Adrenal gland (tissue), 19 donors: ENCODE measurements at places on chromosomes 5 and 9. TPM values are rescaled to one million over a fixed set of nuclear protein-coding genes. Genes with fewer than 3 reads are reported as not detected.
A peak's percentile ranks its signal among the peaks of the same experiment; 100 is the strongest.

ERP44 gene
- 22.2 TPM for total RNA-seq

KLHL3 gene
- total RNA-seq = 13.7 TPM

ALDH1A1 gene
- 297 TPM for total RNA-seq

FAM163B gene
- 0.72 TPM for total RNA-seq

CHD1 gene
- 57.7 TPM for total RNA-seq

C7 gene
- 1,362 TPM for total RNA-seq

GRCh38 chr5:148799737-148800527, 26.5 kb upstream of the ADRB2 start:
- H3K27me3 ChIP-seq = no peaks in the 10 kb centered on the region
- no peak overlapping the region for H3K27ac ChIP-seq
- H3K4me1 ChIP-seq = no peaks in the 10 kb centered on the region
- DNase-seq = no peak
- no peaks in the 10 kb centered on the region for H3K36me3 ChIP-seq

GRCh38 chr9:79764374-79764773, 192.6 kb downstream of the TLE4 start:
- no peaks in the 10 kb centered on the region for H3K27me3 ChIP-seq
- no peak for DNase-seq
- H3K27ac ChIP-seq = no peak overlapping the region

DNA sequence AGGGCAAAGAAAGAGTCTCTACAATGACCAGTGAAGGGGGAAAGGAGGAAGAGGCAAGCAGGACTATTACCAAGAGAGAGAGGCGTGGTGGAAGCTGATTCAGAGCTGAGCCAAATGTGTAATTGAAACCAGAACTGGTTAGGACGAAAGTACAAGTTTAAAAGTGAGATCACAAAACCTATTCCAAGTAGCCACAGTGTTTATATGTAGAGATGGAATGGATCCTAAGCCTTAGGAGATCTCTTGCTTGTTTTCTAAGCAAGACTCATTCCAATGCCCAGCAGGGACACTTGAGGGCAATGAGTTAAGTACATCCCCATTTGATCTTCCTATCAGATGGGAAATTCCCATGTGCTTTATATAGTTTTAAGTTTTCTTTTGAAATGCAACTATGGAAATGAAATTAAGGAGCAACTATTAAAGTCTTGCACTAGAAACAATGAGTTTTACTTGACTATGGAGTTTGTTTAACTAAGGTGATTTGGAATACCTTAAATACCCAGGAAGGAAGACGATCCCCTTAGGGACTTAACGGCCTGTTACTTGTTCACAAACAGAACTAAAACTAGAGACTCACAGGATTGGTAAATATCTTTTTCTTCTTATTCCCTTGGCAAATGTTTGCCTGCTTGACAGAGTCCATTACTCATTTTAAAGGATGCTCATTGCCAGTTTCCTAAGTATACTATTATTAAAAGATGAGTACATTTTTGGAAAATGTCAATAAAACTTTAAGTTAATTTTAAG, 51.1 kb upstream of the SNX2 start:
- no peaks in the 10 kb centered on the region for H3K36me3 ChIP-seq
- no peak overlapping the region for H3K4me3 ChIP-seq
- H3K27me3 ChIP-seq = no peaks in the 10 kb centered on the region
- no peak for DNase-seq
- no peaks in the 10 kb centered on the region for H3K4me1 ChIP-seq
- no peak overlapping the region for H3K27ac ChIP-seq

DNA sequence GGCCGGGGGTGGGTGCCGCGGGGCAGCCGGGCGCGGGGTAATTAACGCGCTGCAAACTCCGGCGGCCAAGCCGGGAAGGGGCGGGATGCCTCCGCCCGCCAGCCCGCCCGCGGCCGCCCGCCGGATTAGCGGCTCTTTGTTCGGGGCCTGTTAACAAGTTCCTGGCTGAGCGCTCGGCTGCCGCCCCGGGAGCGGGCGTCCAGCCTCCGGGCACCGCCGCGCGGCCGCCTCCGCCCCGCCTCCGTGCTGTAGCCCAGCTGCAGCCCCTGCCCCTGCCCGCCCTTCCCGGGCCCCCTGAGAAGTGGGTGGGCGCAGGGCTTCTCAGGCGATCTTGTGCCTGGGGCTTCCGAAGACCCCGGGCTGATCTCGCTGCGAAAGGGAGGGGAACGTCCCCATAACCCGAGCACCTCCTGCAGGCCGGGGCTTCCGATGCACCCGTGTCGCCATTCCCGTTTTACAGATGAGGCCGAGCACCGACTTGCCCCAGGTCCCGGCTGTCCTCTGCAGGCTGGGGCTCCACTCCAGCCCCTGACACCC, 7.5 kb downstream of the UNC5A start:
- DNase-seq = no peak
- H3K4me1 ChIP-seq = peaks cover 7% of the 10 kb centered on the region
- no peak overlapping the region for H3K4me3 ChIP-seq

DNA sequence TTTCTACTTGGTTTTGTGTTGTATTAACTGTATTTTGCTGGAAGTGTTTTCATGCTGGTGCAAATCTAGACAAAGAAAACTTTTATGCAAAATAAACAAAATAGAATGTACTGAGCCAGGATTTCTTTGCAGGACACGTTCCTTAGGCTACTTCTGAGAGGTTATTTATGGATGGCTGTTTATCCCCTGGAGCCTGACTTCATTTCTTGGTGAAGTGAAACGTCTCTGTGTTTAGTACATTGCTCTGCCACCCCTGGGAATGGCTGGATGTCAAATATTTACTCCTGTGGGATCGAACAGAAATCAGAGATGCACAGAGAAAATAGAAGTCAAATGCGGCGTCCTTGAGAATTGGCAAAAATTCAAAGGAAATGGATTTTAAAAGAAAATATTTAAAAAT, 327.1 kb upstream of the MPDZ start:
- H3K27ac ChIP-seq = no peak overlapping the region
- H3K4me3 ChIP-seq = no peak overlapping the region
- H3K4me1 ChIP-seq = no peaks in the 10 kb centered on the region
- DNase-seq = no peak
- H3K27me3 ChIP-seq = no peaks in the 10 kb centered on the region
- H3K36me3 ChIP-seq = no peaks in the 10 kb centered on the region

DNA sequence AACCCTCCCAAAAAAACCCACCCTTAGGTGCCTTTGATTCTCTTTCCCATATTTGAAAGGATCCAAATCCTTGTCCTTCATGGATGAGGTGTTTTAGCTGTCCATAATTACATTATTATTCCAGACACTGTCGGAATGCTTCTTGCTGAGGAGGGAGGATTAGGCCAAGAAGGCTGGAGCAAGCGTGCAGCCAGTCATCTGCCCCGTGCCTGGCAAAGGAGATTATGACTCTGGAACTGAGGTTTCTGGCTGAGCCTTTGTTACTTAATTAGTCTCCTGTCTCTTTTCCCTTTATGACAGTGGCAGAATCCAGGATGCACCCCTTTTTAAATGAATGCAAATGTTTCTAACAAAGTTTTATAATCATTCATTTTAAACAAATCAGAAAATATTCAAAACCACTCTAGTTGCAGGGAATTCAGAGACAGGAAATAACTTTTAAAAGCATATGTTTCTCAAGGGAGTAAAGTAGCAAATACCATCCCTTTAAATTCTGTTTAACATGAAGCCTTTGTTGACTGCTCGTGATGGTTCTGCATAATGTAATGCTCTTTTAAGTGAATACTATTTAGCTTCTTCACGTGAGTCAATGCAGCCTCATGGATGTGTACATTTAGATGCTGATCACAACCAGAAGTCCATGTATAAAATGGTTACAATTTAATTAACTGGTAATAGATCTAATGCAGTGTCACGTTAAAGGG, 69.8 kb downstream of the GALNT10 start:
- no peaks in the 10 kb centered on the region for H3K27me3 ChIP-seq
- H3K36me3 ChIP-seq = no peaks in the 10 kb centered on the region
- no peak overlapping the region for H3K27ac ChIP-seq
- no peak for DNase-seq
- no peak overlapping the region for H3K4me3 ChIP-seq
- H3K4me1 ChIP-seq = no peaks in the 10 kb centered on the region

- no peaks in the 10 kb centered on the region for H3K4me1 ChIP-seq
- no peak overlapping the region for H3K27ac ChIP-seq
- H3K27me3 ChIP-seq = no peaks in the 10 kb centered on the region
- no peaks in the 10 kb centered on the region for H3K36me3 ChIP-seq
These were observed 56.4 kb downstream of the PRKACG start for GRCh38 chr9:68957479-68957878.

GRCh38 chr9:136488247-136489214, 5.7 kb upstream of the SEC16A start:
- H3K27me3 ChIP-seq = no peaks in the 10 kb centered on the region
- no peak overlapping the region for H3K27ac ChIP-seq
- H3K4me3 ChIP-seq = no peak overlapping the region
- H3K4me1 ChIP-seq = peaks cover 17% of the 10 kb centered on the region

- H3K36me3 ChIP-seq = no peaks in the 10 kb centered on the region
- H3K27ac ChIP-seq = peak overlapping the region; percentile 62
- H3K4me1 ChIP-seq = peaks cover 5% of the 10 kb centered on the region
- no peak for DNase-seq
- H3K4me3 ChIP-seq = no peak overlapping the region
- H3K27me3 ChIP-seq = peaks cover 9% of the 10 kb centered on the region
These were observed 17.9 kb downstream of the STC2 start for GRCh38 chr5:173310218-173310769.

GRCh38 chr5:35813521-35813920, 43.2 kb upstream of the IL7R start:
- H3K4me1 ChIP-seq = no peaks in the 10 kb centered on the region
- H3K27ac ChIP-seq = no peak overlapping the region
- H3K4me3 ChIP-seq = no peak overlapping the region
- no peaks in the 10 kb centered on the region for H3K27me3 ChIP-seq
- H3K36me3 ChIP-seq = no peaks in the 10 kb centered on the region

DNA sequence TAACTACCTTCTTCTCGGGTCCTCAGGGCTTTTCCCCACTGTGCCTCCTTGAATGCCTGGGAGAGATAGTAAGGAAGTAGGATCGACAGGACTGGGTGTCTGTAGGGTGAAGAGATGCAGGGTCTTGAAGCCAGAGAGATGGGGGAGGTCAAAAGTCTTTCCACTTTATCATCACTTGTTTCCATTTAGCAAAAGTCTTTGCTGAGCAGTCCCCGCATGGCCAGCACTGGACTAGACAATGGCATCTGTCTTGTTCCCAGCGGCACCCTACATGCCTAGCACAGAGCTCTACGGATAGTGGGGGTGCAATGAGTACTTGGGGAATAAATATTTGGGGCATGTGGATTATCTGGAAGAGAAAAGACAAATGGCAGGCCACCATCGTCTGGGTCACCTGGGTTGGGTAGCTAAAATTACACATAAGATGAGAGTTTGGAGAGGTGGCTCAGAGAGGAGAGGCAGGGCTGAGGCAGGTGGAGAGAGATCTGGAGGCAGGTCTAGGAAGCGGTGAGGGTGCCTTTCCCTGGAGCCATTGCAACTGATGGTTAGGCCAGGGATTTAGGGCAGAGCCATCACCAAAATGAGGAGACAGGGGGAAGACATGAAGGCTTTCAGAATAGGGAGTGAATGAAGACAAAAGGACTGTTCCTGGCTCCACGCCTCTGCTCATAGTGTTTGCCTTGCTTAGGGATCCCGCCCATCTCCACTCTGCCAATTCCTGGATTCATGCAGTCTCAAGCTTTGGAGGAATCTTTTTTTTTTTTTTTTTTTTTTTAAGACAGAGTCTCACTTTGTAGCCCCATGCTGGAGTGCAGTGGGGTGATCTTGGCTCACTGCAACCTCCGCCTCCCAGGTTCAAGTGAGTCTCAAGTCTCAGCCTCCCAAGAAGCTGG, 250.8 kb upstream of the KLF4 start:
- no peak overlapping the region for H3K4me3 ChIP-seq
- no peaks in the 10 kb centered on the region for H3K36me3 ChIP-seq
- H3K27me3 ChIP-seq = no peaks in the 10 kb centered on the region
- H3K4me1 ChIP-seq = peaks cover 24% of the 10 kb centered on the region

DNA sequence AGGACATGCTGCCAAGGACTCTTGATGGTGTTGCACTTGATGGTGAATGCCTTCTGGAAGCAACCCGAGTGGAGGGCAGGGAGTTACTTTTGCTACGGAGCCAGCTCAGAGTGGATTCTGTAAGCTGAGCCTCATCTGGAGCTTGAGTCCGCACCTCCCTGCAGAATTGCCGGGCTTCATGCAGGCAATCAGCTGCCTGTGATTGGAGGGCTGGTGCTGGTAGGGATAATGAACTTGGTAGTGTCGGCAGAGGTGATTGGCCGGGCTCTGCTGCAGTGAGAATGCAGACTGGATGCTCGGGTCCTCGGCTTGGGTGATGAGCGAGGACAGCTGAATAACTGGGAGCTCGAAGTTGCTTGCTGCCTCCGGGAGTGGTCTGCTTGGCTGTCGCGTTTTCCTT, 23.1 kb downstream of the SLC25A25 start:
- H3K36me3 ChIP-seq = no peaks in the 10 kb centered on the region
- no peaks in the 10 kb centered on the region for H3K27me3 ChIP-seq
- no peak overlapping the region for H3K4me3 ChIP-seq
- DNase-seq = peak; percentile 91

- no peak overlapping the region for H3K4me3 ChIP-seq
- DNase-seq = no peak
- no peaks in the 10 kb centered on the region for H3K4me1 ChIP-seq
These were observed 99.8 kb downstream of the RPS23 start for GRCh38 chr5:82178378-82178777.

GRCh38 chr9:86652736-86653135, 294.6 kb downstream of the GAS1 start:
- no peaks in the 10 kb centered on the region for H3K36me3 ChIP-seq
- DNase-seq = no peak
- no peak overlapping the region for H3K27ac ChIP-seq
- H3K4me3 ChIP-seq = no peak overlapping the region
- H3K4me1 ChIP-seq = no peaks in the 10 kb centered on the region
- H3K27me3 ChIP-seq = no peaks in the 10 kb centered on the region

DNA sequence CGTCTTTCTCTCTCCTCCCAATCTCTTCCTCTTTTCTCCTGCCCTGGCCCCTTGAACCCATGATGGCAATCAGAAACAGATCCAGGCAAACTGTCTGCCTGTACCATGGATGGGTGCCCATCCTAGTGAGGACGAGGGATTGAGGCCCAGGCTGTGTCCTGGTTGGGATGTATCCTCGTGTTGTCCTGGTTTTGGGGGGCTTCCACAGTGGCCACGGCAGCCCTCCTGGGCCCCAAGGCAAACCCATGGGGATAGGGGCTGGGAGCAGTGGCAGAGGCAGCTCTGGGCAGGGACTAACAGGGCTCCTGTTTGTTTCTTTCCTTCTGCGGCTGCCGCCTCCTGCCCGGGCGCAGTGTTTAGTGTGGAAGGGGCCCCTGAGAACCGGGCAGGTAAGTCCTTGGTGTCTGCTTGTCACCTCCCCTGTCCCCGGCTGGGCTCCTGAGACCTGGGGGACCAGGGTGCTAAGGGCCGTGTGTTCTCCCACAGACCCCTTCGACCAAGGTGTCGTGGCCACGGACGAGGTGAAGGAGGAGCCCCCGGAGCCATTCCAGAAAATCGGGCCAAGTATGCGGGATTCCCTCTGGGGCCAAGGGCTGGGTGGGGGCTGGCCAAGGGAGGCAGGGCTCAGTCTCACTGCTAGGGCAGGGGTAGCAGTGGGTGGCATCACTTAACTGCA, 70.0 kb downstream of the AMBP start:
- no peaks in the 10 kb centered on the region for H3K27me3 ChIP-seq
- peaks cover 8% of the 10 kb centered on the region for H3K36me3 ChIP-seq
- H3K4me3 ChIP-seq = no peak overlapping the region
- H3K4me1 ChIP-seq = peaks cover 13% of the 10 kb centered on the region
- H3K27ac ChIP-seq = no peak overlapping the region

GRCh38 chr9:12718482-12719026, 25.4 kb downstream of the TYRP1 start:
- H3K27me3 ChIP-seq = no peaks in the 10 kb centered on the region
- H3K36me3 ChIP-seq = no peaks in the 10 kb centered on the region
- no peak overlapping the region for H3K27ac ChIP-seq
- H3K4me1 ChIP-seq = no peaks in the 10 kb centered on the region
- no peak for DNase-seq
